ENCODE measurements at places on chromosomes 1 and 21.

- no peak for DNase-seq
These were observed 58.9 kb upstream of the SAMD13 start for GRCh38 chr1:84242641-84243040.

- no peak for DNase-seq
These were observed 99.1 kb downstream of the NIBAN1 start for GRCh38 chr1:184875218-184875617.

DNA sequence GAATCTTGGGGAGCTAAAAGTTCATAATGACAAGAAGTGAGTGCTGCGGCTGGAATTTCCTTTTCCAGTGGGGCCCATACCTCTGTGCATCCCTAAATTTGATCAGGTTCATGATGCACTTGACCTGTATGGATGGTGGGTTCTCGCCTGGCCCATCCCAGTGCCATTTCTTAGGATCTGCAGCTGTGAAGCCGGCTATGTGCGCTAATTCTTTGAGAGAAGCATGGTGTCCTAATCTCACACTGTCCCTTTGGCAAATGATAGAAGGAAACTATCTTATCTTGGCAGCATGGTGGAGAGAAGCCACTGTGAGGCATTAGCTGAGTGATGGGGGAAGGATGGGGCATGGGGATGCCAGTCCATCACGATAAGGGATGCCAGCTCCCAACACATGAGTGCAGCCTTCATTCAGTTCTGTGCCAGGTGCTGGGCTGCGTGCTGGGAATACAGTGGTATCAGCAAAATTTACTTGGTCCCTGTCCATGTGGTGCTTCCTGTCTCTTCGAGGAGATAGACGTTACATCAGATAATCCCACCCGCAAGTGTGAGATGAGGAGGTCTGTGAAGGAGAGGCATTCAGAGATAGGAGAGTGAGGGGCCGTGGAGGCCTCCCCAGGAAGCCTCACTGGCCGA lies 30.5 kb downstream of the STUM start:
- no peak for DNase-seq

DNA sequence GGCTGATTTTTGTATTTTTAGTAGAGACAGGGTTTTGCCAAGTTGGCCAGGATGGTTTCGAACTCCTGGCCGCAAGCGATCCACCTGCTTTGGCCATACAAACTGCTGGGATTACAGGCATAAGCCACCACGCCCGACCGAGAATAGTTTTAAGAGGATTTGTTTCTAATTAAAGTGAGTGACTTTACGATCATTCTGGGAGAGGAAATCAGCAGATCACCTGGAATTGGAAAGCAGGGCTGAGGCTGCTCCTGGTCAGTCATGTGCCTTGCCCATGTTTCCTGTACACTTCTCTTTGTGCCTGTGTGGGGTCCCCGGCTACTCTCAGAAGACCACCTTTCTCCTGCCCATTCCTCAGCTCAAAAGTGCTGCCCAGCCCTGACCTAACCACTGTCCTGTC lies 33.9 kb downstream of the ZBTB8B start:
- no peak for DNase-seq

All from activated T-cell treated with anti-CD3 and anti-CD28 coated beads for 4 hours (primary cell).